ENCODE measurements at places on chromosomes 11 and 22. TPM values are rescaled to one million over a fixed set of nuclear protein-coding genes. Genes with fewer than 3 reads are reported as not detected.

GRCh38 chr11:62988276-62988675, 3.5 kb upstream of the SLC22A6 start:
- no peak for DNase-seq

DNA sequence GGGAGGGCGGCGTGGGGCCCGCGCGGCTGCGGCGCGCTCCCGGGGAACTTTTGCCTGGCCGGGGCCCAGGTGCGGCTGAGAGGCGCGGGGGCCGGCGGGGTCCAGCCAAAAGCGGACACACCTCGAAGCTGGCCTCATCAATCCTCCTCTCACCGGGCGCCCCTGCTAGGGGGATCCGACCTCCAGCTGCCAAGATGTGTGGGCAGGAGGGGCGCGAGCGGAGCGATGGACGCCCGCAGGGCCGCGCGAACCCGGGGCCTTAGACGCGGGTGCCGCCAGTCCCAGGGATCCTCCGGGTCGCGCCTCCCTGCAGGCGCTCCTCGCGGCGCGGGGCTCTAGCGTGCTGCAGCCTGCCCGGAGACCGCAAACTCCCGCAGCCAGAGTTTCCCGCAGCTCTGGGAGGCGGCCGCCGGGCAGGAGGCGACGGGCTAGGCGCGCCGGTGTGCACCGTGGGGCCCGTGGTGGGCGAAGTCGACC, 785 bp downstream of the IGSF9B start:
- no peak for DNase-seq

GRCh38 chr22:49006207-49007012, 821.3 kb downstream of the BRD1 start:
- DNase-seq: peak; percentile 69

DNA sequence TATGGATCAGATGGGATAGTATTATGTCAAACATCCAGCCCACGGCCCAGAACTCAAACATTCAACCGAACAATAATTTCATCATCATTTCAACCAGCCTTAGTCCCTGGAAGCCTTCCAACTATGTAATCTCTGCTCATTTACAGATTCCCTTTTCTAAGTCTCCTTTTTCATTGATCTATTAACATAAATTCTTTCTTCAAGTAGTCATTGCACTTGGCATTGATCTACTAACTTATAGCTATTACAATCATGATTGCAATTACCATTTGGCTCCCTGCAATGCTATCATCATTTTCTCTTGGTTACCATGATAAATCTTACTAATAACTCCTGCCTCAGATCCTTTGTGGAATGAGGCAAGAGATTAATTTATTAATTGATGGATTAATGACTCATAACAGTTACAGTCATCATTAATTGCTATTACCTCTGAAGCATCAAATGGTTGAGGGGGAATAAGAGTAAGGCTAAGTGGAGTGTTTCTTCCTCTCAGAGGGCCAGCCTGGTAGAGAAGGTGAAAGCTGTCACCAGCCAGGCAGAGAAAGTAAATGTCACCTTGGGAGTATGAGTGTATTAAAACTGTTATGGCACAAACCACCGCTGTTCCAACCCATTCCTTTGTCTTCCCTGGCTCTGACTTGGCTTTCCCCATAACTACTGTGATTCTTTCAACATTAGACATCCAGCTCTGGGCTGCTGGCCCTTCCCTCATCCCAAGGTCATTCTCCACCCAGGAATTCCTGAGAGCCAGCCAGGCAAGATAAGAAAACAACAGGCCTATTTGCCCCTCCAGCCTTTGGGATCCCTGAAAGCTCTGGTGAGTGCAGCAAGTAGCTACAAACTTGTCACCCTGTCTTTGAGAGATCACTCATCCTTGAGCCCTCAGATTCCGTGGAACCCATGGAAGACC, 174.7 kb downstream of the RRAS2 start:
- DNase-seq: no peak

- DNase-seq: no peak
These were observed 16.4 kb downstream of the ATP5MG start for GRCh38 chr11:118417801-118418200.

DNA sequence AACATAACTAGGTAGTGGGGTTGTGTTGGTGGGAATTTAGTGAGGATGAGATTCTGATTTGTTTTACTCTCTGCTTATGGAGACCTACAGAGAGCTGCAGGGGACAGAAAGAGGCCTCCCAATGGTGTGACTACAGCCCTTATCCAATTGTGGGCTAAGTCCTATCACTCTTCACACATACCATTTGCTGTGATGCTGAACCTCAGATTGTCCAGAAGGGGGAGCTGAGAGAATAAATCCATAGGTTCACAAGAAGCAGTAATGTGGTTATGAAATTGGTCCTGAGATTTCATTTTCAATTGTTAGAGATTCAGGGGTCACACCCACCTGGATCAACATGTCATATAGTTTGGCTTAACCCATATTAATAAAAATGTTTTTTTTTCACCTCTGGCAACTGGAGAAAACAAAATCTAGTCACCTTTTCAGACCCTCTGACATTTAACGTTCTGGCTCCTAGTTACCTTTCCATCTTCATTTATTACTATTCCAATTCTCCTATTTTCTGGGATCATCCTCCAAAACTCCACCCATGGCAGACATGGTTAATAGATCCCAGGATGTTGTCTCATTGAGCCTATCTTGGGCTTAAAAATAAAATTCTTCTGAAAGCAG, 53.3 kb upstream of the PTPN5 start:
- no peak for DNase-seq

DNA sequence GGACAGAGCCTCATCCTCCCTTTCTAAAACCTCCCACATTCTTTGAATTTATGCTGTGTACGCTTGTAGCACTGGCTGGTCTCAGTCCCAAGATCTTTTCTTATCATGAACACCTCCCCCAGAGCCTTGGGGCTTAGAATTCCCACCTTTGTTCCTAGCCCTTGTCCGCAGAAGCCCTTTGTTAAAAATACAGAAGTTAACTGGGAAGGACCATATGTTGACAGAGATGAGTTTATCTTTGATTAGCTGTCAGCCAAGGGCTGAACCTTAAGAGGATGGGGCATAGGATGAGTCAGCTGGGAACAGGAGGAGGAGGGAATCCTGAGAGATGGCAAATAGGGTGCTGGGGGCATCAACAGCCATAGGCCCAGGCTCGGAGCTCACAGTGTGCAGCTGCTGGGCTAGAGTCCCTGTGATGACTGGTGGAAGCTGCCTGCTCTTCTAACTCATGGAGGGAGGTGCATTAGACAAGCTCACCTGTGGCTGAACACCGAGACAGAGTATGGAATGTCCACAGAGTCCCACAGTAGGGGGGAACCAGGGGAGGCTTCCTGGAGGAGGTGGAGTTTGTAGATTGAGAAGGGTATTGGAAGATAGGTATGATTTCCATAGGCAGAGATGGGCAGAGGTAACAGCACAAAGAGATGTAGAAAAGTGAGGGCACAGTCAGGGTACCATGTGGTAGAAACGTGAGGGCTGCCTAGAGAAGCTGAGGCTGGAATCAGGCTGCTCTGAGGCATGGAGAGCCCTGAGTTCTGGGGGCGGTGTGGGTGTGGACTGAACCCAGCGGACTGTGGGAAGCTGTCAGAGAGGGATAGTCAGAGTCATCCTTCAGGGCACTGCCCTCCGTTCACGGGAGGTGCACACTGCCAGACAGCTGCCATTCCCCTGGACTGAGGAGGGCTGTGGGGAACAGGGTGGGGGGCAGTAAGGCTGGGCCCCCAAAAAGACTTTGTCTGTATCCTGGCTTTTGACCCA, 9.9 kb downstream of the MICAL2 start:
- DNase-seq: no peak

GRCh38 chr11:118214210-118214914, 10.4 kb downstream of the JAML start:
- no peak for DNase-seq

GRCh38 chr11:110089617-110090282, 3.4 kb upstream of the ZC3H12C start:
- no peak for DNase-seq

- no peak for DNase-seq
These were observed 1403.4 kb upstream of the TENM4 start for GRCh38 chr11:80844110-80844819.

- DNase-seq: no peak
These were observed 74.2 kb downstream of the CACNG2 start for GRCh38 chr22:36629320-36629719.

- DNase-seq: no peak
These were observed 16.9 kb downstream of the ARHGAP42 start for GRCh38 chr11:100703801-100704575.

- DNase-seq: no peak
These were observed 297.7 kb upstream of the FAT3 start for GRCh38 chr11:91926965-91927364.

DNA sequence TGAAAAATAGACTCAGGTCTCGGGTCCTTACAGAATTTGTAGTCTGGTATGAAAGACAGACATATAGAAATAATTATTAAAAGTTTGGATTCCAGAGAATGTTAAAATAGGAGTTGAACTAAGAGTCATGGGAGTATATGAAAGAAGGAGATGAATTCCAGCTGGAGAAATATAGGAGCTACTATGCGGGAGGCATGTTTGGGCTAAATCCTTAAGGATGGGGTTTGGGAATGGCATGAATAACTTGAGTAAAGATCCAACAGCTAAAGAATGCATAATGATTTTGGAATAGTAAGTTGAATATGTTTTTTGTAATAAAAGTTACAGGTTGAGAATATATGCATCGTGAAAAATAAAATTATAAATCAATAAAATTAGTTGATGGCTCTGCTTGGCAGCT, 129.4 kb upstream of the SLC5A12 start:
- DNase-seq: no peak

DNA sequence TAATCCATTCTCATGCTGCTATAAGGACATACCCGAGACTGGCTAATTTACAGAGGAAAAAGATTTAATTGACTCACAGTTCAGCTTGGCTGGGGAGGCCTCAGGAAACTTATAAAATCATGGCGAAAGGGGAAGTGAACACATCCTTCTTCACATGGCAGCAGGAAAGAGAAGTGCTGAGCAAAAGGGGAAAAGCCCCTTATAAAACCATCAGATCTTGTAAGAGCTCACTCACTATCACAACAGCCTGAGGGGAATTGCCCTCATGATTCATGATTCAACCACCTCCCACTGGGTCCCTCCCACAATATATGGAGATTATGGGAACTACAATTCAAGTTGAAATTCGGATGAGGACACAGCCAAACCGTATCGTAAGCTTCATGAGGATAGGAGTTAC, 3.8 kb upstream of the CYB5R2 start:
- DNase-seq: no peak

The CSNK1E gene
- 176 TPM for total RNA-seq

The KRTAP5-10 gene
- total RNA-seq: 0.30 TPM

The C11orf42 gene
- not detected for total RNA-seq

The NPAS4 gene
- 0.18 TPM for total RNA-seq

The GVQW3 gene
- total RNA-seq: 4.2 TPM

The LMNTD2 gene
- total RNA-seq: 6.4 TPM

All from osteocyte (in vitro differentiated cells).